ENCODE measurements at places on chromosomes 1 and 21.

DNA sequence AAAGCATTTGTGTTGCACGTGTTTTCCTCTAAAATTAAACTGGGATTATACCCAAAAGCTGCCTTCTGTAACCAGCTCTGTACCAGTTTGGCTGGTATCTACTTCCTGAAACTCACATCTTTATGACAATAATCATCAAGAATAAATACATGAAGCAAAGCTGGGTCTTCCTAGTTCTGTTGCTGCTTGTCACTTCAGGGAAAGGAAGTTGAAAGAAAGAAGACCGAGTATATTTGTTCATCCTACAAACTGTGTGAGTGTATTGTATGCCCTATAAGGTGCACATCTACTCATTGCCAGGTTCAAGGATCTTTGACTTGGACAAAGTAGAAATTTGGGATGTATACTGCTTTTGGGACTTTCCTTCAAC lies 29.1 kb upstream of the IFNGR2 start:
- no peak for DNase-seq

DNA sequence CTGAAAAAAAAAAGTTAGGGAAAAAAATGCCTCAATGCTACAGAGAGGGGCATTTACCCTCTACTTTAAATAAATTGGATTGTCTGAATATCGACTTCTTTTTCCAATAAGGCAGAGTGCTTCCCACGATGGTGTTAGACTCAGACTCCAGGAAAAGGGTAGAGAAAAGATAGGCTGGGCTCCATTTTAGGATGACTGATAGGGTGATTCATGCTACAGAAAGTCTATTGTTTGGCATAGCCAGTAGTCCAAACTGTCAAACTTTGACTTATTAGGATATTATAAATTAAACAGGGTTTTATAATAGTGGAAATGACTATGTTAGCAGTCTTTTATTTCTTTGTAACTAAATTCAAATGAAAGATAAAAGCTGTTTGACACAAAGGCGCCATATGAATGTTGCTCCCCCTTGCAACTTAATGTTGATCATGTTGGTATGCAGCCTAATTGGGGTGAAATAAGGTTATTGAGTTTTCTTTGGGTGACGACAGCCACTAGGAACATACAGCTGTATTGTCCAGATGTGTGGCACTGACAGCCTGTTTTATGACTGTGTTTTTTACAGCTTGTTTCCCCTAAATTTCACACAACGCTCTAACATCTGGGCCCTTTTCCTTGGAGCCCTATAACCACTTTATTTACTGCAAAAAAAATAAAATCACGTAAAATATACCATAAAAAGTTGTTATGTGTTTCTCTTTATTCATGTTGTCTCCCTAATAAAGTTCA lies 69.3 kb downstream of the SPAG17 start:
- no peak for DNase-seq

- peak; percentile 80 for DNase-seq
Measured at GRCh38 chr1:109181085-109181806, 32.5 kb upstream of the SARS1 start.

DNA sequence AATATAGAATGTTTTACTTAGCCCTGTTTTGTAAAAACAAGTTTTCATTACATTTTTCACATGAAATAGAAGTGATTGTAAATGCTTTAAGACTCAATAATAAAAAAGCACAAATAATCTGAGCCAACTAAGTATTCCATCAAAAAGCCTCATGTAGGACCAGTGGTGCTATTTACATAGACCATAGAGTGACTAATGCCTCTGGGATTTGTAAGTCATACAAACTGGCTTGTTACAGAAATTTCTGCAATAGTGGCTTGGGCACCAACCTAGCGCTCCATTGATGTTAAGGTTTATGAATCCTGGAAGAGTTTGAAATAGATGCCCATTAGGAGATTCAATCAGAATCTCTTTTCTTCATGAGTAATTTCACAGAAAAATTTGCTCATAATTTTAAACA lies 31.9 kb downstream of the ZMYM1 start:
- no peak for DNase-seq

- no peak for DNase-seq
Measured at GRCh38 chr1:181100934-181101333, 12.4 kb downstream of the IER5 start.

- DNase-seq: no peak
Measured at GRCh38 chr1:209609791-209610630, 26.5 kb downstream of the CAMK1G start.

DNA sequence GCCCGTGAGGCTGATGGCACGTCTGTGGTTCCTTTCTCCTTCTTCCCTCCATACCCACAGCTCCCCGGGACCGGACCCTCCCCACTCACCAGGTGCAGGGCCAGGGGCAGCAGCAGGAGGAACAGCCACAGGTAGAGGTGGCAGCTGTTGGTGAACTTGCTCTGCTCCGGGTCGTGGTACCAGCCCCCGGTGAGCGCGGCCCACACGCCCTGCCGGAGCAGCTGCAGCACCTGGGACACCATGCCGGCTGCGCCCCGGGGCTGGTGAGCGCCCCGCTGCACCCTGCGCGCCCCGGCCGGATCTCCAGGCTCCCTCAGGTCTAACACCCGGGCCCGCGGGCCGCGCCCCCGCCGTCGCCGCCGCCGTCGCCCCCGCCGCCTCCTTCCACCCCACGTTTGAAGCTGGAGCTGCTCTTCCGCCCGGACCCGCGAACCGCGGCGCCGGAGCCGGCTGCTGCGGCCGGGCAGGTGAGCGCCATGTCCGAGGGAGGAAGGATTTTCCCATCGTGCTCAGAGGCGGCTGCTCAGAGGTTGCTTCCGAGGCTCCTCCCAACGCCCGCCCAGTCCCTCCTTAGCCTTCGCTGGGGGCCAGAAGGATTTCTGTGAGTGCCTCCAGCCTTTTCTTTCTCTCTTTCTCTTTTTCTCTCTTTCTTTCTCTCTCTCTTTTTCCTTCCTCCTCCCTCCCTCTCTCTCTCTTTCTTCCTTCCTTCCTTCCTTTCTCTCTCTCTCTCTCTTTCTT lies at the start of gene PCNX2:
Gene PCNX2, minus strand, starts transcription at position 489 of the 738 bp plus-strand sequence. Its CDS starts 247 bp downstream, at position 242.
- DNase-seq: peak; percentile 44

DNA sequence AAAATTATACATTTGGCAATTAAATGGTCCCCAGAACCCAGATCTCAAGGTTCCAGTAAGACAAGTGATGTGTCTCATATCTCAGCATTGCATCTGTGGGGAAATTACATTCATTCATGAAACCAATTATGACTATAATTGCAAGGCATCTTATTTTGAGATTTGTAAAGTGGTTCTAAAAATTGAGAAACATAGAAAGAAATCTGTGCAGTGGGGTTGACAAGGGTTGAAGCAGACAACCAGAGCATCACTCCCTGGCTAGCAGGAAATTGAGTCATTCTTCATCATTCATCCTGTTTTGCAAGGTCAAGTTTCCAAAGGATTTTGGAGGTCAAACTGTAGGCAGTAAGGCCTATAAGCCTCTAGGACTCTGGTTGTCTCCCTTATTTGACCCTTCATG lies 25.1 kb upstream of the MROH9 start:
- no peak for DNase-seq

- DNase-seq: no peak
Measured at GRCh38 chr21:34834852-34835501, 166.2 kb downstream of the CLIC6 start.

- DNase-seq: no peak
Measured at GRCh38 chr1:228364706-228365213, 41.9 kb downstream of the TRIM11 start.
